Esophagus squamous epithelium (tissue), 5 donors: ENCODE measurements at places on chromosomes 7 and 10.

GRCh38 chr10:110758898-110759297 lies 112.8 kb upstream of the PDCD4 start:
- DNase-seq, result no peak

GRCh38 chr7:101216001-101216859 lies 1.2 kb downstream of the PLOD3 start:
- no peak for DNase-seq

GRCh38 chr10:23095966-23096801 lies 805 bp downstream of the MSRB2 start:
- no peak for DNase-seq

GRCh38 chr10:31580646-31581045 lies 261.6 kb downstream of the ZEB1 start:
- no peak for DNase-seq
